ENCODE measurements at places on chromosomes 11 and 22.

GRCh38 chr11:85752201-85752889 lies 58.6 kb downstream of the SYTL2 start:
- no peak for DNase-seq

DNA sequence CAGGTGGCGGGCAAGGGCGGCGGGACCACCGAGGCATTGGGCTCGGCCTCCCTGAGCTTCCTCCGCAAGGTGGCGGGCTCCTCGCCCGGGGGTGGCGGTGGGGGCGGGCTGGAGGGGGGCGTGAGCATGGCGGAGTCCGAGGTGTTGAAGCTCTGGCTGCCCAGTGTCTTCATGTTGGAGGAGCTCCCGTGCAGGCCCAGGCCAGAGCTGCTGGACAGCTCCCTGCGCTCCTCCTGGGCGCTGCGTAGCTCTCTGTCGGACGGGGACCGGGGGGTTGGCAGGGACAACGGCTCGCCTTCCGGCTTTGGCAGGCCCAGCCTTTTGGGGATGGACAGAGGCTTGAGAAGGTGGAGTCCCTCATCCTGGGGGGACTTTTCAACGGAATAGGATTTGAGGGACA lies 43.9 kb upstream of the BID start:
- DNase-seq = no peak

DNA sequence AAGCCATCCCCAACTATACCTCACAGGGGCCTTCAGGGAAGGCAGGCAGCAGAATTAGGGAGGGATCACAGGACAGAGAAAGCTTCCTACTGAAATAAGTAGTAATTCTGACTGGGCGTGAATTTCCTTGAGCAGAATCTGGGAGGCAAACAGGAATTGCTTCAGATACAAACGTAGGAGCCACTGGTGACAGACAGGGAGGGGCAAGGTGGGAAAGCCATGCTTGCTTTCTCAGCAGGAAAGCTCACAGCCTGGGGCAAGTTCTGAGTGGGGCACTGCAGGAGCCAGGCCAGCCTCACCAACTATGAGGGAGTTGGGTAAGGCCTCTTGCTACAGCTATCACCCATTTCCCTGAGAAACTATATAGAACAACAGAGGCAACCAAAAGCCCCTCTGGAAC lies 43.6 kb downstream of the ARHGAP32 start:
- no peak for DNase-seq

GRCh38 chr22:29539105-29539504 lies 14.5 kb downstream of the THOC5 start:
- no peak for DNase-seq

DNA sequence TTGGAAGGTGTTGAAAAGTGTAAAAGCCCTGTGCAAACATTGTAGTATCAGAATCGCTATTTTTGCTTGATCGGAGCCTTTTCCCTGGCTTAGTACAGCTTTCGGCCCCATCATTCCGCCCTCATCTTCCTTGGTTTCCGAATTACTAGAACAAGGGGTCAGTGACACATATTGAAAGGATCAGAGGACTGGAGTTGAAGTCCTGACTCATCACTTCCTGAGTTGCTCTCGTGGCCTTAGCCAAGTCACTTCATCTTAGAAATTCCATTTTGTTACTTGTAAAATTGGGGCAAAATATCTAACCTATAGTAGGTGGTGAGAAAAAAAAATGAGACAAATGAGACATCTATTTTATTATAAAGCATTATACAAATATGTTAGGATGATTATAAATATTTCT lies 375.0 kb downstream of the NTM start:
- peak; percentile 80 for DNase-seq

GRCh38 chr11:995752-996420 lies 40.6 kb downstream of the MUC6 start:
- DNase-seq = peak; percentile 20

- no peak for DNase-seq
Observed at GRCh38 chr11:44279483-44279882, 30.5 kb downstream of the ALX4 start.

GRCh38 chr11:69817265-69818230 lies 1.7 kb downstream of the FGF3 start:
- no peak for DNase-seq

DNA sequence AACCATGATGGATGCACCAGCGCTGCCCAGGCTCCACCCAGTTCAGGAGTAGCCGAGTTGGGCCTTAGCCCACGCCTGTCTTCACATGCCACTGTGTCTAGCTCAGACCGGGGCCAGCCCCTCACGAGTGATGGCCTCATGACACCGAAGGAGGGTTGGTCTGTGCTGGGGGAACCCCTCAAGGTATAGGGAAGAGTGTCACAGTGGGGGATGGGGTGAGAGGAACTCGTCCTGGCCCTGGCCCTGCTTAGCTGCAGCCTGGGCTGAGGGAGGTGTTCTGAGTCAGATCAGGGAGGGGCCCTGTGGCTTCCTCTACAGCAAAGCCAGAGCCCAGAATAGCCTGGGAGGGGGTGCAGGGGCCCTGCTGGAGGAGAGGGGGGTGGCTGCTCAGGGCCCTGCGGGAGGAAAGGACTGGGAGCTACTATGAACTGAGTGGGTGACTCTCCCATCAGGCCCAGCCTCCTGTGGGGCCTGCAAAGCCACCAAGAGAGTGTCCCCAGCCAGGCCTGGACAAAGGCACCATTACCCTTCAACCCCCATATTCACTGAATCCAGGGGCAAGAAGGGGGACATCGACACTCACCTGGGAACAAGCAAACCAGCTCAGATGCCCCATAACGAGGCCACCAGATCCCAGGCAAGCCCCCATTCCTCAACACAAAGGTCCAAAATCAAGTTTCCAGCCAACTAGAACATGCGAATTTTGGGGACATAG lies 41.2 kb downstream of the IGLL5 start:
- no peak for DNase-seq

DNA sequence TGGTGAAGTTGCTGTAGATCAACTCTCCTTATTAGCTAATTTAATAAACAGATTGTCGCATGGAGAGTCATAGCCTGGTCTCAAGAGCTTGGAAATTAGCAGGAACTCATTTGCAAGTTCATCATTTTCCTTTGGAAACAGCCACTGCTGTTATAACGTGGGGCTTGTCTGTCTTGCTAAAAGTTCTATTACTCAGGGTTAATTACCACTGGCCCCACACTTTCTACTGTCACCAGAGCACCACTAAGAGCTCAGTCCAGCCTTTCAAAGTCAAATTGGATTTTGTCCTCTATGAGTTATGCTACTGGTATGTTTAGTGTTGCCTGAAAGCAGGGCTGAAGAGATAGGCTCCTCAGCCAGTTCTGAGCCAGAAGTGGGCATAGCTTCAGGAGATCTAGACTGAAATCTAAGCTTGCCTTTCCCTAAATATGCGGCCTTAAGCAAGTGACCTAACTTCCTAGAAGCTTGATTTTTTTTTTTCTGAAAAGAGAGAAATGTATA lies 292.2 kb downstream of the INSC start:
- no peak for DNase-seq
